ENCODE measurements at places on chromosomes 13 and 19. TPM values are rescaled to one million over a fixed set of nuclear protein-coding genes. Genes with fewer than 3 reads are reported as not detected.

Gene CYP2A6
- 2.0 TPM for total RNA-seq

DNA sequence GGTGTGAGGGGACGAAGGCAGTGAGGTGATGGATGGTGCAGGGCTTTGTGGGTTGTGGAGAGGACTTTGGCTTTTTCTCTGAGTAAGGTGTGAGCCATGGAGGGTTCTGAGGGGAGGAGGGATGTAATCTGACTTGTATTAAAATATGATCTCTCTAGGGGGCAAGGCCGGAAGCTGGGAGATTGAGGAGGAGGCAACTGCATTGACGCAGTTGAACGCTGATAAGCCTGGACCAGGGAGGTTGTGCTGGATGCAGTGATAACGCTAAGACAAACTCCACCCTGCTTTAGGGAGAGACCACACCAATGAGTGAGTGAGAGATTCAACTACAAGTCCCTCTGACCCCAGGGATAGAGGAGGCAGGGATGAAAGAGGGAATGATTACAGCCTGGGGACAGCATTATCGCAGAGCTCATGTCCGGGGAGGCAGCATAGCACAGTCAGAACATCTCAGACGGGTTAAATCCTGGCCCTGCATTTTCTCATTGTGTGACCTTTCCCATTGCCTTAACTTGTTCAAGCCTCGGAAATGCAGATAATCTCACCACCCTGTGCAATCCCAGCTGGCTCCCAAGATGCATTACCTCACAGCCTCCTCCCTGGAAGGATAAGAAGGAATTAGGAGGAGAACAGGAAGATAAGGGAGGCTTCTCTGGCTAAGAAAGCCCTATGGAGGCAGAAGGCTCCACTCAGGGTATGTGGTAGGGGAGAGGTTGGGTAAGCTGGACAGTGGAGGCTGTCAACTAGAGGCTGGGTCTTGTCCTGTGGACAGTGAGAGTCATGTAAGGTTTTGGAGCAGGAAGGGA lies 124.2 kb downstream of the CACNA1A start:
- no peak for DNase-seq

Gene GPR12
- not detected for total RNA-seq

GRCh38 chr19:6066661-6067646 lies 43.3 kb downstream of the RFX2 start:
- DNase-seq = peak; percentile 89

Gene CEACAM16
- not detected for total RNA-seq

Gene PLIN4
- 69.5 TPM for total RNA-seq

DNA sequence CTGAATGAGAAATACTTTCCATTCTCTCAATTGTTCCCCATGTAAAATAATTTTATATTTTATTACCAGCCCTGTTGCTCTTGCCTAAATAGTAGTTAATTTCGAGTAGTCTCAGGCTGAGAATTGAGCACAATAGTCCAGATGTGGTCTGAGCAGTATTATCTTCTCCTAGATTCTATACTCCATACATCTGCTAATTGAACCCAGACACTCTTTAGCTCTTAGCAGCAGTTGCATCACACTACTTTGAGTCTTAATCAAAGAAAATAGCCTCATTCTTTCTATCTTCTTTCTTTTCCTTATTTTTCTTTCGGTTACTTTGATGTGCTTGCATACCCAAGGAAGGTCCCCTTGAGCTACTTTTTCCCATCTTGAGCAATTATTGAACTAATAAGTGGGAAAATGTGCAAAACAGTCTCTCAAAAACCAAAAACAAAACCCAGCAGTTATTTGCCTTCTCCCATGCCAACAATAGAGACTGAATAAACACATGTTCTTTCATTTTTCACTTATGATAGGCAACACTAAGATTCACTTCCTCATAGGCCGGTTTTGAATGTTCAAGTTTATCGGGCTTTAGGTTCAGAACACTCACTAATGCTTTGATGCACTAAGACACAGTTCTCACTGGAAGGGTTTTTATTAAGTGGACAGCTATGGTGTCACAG lies 204.5 kb downstream of the POU4F1 start:
- no peak for DNase-seq

- DNase-seq = no peak
These were observed 1899.4 kb downstream of the PCDH9 start for GRCh38 chr13:65330691-65331090.

DNA sequence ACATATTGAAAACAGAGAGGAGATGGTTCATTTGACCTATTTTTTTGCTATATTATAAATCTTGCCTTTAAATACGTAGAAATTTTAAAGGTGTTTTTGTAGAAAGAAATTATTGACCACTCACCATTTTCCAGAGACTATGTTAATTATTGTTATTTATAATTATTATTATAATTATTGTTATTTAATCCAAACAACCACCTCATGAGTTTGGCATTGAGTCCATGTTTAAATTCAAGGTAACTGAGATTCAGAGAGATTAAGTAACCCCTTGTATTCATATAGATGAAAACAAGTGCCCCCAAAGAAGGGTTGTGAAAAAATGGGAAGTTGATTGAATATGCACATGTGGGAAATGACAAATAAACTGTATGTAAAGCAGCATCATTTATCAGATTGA lies 692.5 kb upstream of the MIR17HG start:
- no peak for DNase-seq

DNA sequence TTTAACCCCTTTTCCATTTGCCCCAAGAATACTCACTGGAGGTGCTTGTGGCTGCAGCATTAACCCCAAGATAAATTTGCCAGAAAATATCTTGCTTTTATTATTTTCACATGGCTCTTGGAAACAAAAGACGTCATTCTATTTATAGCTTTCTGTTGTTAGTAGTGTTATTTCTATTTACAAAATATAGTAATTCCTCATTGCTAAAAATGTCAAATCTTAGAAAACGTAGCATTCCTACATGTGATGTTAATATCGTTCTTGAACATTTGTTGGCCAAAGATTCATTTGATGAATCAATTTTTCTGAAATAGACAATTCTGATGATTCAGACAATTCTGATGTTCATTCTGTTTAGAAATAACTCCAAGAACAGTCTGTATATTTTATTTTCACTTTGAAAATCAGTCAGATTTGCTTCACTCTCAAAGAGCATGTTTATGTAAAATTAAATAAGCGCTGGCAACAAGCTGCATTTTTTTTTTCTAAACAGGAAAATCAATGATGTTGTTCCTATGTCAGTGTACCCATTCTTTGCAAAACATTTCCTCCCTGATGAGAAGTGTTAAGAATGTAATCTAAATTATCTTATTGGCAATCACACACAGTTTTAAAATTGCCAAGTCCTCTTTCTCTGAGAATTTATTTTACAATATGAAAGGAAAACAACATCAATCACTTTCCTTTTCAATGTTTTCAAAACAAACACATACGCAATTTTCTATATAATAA lies 334.0 kb downstream of the KCTD12 start:
- DNase-seq = no peak

Gene PDX1
- total RNA-seq = not detected

GRCh38 chr13:60358453-60358852 lies 38.6 kb upstream of the TDRD3 start:
- no peak for DNase-seq

DNA sequence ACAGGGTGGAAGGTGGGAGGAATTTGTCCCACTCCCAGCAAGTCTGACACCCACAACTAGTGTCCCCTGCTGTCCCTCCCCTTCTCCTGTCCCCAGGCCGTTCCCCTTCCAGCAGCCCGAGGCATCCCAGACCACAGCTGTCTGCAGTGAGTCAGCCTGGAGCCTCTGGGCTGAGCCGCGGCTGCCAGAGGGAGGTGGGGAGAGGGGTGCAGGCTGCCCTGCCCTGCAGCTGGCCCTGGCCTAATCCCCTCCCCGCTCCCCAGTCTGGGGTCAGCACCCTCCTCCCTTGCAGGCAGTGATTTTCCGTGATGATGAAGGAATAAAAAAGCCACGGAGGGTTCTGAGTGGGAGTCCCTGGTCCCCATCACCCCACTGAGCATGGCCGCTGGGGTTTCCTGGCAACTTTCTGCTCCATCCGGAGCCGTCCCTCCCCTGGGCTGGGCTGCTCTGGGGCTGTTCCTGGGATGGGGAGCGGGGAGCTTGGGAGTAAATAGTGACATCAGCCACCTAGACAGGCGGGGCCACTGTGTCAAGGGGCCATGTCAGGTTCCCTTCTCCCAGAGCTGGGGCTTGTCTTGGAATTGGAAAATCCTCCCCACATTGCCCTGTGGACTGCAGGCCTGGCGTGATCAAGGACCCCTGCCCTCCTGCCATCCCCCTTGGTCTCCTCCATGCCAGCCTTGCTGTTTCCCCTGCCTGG lies 16.8 kb downstream of the SPC24 start:
- DNase-seq = peak; percentile 95

Measured in vagina (tissue), 2 donors.